ENCODE measurements at places on chromosomes 12 and 14.
A peak's percentile ranks its signal among the peaks of the same experiment; 100 is the strongest.

GRCh38 chr12:32603071-32603470 lies 76.0 kb upstream of the DNM1L start:
- DNase-seq, result no peak

GRCh38 chr14:86462193-86462753 lies 932.3 kb downstream of the FLRT2 start:
- DNase-seq, result peak; percentile 46

GRCh38 chr14:59293935-59294661 lies 105.6 kb downstream of the DAAM1 start:
- DNase-seq, result no peak

GRCh38 chr12:11980115-11980514 lies 90.6 kb upstream of the BCL2L14 start:
- no peak for DNase-seq

GRCh38 chr12:94640134-94640928 lies 10.0 kb downstream of the TMCC3 start:
- peak; percentile 44 for DNase-seq

GRCh38 chr12:19014240-19014639 lies 115.3 kb upstream of the PLEKHA5 start:
- DNase-seq, result no peak

DNA sequence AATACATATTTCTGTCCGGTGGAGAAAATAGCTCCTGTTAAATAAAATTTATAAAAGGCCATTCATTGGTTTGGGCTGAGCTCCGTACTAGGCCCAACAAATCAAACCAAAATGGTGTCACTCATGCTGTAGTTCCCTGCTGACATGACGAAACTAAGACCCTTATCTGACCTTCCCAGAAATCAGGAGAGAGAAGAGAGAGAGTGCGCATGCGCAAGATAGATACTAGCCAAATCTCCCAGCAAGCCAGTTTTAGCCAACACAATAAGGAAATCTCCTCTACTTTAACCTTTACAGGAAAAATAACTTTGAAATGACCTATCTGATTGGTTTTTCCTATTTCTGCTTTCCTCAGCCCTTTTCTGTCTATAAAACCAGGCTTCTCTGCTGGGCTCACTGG lies 152.7 kb upstream of the RMST start:
- DNase-seq, result peak; percentile 5

DNA sequence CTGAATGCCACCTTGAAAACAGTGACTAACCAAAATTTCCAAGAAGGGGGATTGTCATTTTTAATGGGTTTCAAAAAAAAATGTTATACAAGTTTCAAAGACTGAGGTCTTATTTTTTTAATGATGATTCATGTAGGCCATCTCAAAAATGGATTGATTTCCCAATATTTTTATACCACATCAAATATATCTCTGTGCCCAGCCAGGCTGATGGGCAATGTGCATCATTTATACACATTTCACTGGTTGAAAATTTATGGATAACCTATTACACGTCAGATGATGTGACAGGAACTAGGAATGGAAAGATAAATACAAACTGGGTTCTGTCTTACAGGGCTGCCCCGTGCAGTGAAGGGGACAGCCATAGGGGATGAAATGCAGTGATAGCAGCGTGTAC lies 112.7 kb upstream of the TMPO start:
- no peak for DNase-seq

- no peak for DNase-seq
Measured at GRCh38 chr14:68561531-68562007, 231.3 kb downstream of the ZFP36L1 start.

DNA sequence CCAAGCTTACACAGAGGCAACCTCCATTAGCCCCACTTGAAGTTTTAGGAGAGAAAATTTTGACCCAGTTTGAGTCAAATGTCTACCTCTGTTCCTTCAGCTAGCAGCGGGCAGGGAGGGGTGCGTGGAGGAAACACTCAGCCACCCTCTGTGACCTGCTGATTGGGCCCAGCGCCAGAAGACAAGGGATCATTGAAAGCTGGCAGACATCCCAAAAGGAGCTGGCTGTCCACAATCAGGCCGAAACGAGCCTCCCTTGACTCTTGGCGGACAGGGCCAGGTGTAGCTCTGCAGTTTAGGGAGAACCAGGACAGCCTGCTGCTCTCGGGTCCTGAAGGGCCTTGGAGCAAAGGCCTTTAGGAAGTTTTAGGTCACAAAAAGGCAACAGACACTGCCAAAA lies 41.3 kb downstream of the CD9 start:
- peak; percentile 69 for DNase-seq

DNA sequence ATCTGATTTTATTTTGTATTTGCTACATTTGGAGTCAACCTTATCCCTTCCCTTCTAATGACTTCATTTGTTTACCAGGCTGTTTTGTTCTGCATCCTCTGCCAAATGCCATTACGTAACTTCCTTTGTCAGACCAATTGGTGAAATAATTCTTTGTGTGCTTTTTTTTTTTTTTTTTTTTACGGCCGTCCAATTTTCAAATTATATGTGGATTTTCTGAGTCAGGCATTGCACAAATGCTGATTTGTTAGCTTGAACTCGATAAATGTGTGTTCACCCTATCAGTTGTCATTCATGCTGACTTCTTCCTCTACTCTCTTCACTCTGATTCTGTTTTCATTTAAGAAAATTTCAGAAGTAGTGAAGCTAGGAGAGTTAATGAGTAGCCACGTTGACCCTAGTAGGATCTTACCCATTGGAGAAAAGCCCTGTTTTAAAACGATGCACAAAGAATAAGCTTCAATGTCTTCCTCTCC lies 386.2 kb downstream of the DIO2 start:
- no peak for DNase-seq

GRCh38 chr12:88591343-88591742 lies 11.1 kb upstream of the KITLG start:
- no peak for DNase-seq

DNA sequence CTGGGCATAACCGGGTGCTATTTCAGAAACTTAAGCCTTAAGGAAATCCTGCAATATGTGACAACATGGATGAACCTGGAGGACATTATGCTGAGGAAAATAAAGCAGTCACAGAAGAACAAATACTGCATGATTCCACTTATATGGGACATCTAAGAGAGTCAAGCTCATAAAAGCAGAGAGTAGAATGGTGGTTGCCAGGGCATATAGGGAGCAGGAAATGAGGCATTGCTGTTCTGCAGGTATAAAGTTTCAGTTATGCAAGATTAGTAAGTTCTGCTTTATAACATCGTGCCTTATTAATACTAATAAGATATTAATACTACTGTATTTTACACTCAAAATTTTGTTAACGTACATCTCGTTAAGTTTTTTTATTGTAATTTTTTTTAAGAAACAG lies 124.2 kb upstream of the ATF1 start:
- DNase-seq, result no peak

DNA sequence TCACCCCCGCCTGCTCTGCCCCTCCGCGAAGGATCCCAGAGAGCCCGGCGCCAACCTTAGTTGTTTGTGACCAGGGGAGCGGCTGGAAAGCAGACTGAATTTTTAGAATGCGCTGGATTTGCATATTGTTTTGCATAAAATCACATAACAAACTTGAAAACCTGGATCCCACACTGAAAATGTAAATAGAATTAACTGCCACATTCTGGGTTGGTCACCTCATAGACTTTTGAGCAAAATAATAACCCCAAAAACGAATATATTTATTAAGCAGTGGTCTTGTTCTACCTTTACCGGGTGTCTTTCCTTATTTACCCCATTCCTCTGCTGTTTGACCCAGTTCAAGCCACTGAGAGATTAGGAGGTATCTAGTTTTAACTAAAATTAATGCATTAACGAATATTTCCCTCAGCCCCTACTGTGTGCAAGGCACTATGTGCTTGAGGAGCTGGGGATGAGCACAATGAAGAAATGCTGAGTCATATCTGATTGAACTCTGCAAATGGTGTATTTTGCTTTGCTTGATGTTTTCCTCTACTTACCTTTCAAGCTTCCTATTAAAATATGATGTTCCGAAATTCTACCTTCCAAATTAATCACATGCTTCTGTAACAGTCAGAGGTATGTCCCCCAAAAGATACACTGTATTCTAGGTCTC lies 438 bp upstream of the EGLN3 start:
- DNase-seq, result peak; percentile 83

DNA sequence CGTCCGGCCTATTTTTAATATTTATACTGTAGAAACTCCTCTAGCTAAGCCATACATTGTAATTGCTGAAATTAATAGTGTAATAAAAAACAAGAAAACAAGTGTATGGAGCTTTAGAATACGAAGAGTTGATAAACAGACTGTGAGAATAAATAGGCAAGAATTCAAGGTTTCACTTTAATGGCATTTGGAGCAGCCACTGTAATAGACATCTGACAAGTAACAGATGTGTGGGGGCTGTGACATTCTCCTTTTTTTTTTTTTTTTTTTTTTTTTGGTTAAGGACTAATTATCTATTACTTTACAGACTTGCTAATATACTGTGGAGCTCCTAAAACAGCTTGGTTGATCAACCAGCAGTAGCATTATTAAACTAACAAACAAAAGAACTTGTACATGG lies 42.1 kb upstream of the CFAP54 start:
- no peak for DNase-seq

DNA sequence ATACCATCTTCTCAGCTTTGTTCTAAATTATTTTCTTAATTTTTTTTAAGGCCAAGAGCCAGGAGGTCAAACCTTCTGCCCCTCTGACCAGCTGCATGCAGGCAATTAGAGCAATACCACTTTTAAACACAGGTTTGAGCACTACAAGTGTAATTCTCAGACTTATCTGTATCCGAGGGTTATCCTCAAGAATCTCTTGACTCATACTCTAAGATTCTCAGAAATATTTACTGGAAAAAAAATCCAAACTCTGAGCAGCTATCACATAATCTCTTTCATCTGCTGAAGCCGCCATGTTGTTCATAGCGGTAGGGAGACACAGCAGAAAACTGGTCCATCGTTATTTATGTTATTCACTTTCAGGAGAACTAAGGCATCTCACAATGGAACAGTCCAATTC lies 27.4 kb upstream of the PTHLH start:
- DNase-seq, result no peak

DNA sequence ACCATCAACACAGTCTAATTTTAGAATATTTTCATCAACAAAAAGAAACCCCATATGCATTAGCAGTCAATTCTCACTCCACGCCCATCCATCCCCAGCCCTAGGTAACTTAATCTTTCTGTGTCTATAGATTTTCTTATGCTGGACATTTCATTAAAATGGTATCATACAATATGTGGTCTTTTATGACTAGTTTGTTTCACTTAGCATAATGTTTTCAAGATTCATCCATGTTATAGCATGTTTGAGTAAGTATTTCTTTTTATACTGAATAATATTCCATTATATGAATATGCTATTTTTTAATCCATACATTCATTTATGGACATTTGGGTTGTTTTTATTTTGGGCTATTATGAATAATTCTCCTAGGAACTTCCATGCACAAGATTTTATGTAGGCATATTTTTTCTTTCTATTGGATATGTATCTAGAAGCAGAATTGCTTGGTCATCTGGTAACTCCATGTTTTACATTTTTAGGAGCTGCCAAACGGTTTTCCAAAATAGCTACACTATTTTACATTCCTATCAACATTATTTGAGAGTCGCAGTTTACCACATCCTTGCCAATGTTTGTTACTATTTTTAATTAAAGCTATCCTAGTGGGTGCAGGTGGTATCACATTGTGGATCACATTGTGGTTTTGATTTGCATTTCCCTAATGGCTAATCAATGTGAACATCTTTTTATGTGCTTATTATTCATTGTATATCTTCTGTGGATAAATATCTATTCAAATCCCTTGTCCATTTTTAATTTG lies 49.0 kb downstream of the RERG start:
- no peak for DNase-seq

DNA sequence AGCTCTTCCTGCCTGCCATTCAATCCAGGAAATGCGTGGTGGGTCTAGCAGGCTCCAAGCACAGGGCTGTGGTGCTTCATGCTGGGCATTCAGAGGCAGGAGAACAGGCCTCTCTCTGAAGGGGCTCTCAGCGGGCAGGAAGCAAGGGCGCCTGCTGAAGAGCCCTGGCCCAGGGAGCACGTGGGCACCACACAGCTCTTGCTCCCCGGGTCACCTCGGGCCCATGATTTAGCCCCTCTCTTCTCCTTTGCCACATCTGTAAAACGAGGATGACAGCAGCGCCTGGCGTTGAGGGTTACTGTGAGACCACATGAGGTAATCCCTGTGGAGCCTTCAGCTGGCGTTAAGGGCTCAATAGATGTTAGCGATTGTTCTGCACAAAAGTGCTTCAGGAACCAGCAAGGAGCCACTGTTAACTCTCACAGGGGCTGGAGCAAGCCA lies 37.6 kb upstream of the SPTLC2 start:
- DNase-seq, result no peak

DNA sequence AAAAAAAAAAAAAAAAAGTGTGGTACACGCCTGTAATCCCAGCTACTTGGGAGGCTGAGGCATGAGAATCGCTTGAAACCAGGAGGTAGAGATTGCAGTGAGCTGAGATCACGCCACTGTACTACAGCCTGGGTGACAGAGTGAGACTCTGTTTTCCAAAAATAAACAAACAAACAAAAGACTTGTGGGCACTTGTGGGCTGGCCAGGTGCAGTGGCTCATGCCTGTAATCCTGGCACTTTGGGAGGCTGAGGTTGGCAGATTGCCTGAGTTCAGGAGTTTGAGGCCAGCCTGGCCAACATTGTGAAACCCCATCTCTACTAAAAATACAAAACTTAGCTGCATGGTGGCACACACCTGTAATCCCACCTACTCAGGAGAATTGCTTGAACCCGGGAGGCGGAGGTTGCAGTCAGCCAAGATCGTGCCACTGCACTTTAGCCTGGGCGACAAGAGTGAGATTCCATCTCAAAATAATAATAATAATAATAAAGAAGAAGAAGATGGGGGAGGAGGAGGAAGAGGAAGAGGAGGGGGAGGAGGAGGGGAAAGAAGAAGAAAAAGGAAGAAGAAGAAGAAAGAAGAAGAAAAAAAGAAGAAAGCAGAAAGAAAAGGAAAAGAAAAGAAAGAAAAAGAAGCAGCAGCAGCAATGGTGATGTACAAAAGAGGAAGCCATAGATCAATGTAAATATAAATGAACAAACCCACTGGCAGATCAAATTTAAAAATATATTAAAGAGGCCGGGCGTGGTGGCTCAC lies 27.9 kb upstream of the CCNT1 start:
- DNase-seq, result no peak

DNA sequence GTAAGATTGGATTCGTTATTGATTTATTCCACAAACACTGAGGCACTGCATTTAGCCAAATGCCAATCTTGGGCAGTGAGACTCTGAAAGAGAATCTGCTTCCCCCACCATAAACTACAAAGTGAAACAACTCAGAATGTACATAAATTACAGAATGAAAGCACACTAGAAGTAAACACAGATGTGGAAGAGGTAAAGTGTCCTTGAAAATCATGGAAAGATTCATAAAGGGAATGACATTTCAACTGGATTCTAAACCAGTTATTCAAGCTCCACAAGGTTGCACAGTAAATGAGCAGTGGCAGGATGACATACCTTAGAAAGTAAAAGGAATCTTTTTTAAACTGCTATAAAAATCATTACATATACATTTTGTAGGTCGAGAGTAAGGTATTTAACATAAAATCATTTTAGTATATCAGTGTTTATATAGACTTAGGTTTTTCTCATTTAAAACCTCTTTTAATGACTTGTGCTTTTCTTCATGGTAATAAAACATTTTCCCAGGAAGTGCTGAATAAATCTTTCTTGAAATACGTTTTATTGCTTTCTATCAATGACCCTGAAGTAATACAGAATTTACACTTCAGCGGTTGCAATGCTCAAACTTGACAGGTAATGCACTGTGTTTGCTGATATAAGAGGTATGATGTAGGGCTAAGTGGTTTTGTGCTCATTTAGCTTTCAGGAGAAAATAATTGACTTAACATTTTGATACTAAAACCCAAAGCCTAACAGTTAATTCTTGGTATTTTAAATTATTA lies 270.6 kb downstream of the NAV3 start:
- no peak for DNase-seq
